Pancreas (tissue), 10 donors: ENCODE measurements at places on chromosomes 1 and 21. TPM values are rescaled to one million over a fixed set of nuclear protein-coding genes. Genes with fewer than 3 reads are reported as not detected.

DNA sequence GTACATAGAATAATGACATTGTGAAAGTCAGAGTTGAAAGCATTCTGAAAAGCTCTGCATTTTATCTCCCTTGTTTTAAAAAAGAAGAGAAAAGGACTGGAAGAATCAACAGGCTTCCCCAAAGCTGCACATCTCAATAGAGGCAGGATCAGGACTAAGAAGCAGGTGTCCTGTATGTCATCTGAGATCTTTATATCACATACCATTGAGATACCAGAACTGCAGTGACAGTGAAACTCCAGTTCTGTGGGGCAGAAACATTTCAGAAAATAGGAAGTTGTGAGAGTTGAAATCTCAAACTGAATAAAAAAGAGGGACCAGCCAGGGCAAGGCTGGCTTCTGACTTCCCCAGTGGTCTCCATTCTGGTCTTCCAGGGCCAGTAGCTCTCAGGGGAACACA, 33.0 kb upstream of the SH2D1B start:
- no peak for DNase-seq

DNA sequence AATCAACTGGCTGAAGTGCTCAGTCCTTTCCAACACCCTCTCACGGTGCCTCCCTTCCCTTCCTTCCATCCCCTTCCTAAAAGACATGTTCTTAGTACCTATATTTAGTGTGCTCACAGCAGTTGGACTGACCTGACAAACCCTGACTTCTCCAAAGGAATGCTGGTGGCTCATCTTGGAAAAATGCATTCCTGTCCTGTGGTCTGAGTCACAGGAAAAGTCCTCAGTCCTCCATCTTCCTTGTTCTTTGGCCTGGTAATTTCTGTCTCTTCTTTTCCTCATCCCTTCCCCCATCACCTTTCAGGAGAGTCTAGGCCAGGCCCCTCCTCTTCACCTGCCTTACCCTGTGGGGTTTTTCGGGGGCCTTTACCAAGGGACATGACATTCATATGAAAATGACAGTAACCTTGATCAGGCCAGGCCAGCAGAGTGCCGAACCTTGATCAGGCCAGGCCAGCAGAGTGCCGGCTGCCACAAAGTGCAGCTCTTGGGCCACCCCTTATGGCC, 7.2 kb downstream of the ATP1B1 start:
- no peak for DNase-seq

GRCh38 chr1:6338695-6339094, 54.9 kb downstream of the ACOT7 start:
- DNase-seq = no peak

- no peak for DNase-seq
Measured at GRCh38 chr1:219090607-219091006, 83.1 kb upstream of the LYPLAL1 start.

Gene SPRR1A
- not detected for total RNA-seq

Gene CGN
- total RNA-seq = 47.5 TPM

Gene TTC39A
- 28.4 TPM for total RNA-seq
